Activated effector memory CD4-positive, alpha-beta T cell treated with anti-CD3 and anti-CD28 coated beads, Interleukin-2, amount 50 U/mL, for 16 hours (primary cell): ENCODE measurements at places on chromosomes 16 and 17.

DNA sequence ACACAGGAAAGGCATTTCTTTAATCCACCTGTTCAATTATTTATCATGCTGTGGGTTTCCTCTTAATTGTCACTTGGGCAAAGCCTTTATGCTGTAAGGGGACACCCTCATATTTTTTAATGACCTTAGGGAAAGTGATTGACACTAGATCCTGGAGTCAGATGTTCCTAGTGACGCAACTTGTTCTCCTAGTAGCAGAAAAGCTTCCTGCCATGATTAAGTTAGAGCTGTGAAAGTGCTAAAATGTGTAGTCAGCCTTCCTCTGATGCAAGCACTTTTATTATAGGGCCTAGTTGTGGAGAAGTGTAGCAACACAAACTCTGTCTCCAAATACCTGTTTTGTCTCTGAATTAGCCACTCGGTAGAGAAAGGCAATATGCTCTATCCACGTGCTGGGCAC lies 12.3 kb downstream of the TMEM100 start:
- DNase-seq: no peak

GRCh38 chr16:50323335-50324011 lies 45.3 kb downstream of the BRD7 start:
- DNase-seq: peak; percentile 59

- DNase-seq: no peak
Measured at GRCh38 chr16:2470603-2471015, 488 bp upstream of the NTN3 start.

GRCh38 chr16:13435873-13436474 lies 484.0 kb upstream of the ERCC4 start:
- no peak for DNase-seq

DNA sequence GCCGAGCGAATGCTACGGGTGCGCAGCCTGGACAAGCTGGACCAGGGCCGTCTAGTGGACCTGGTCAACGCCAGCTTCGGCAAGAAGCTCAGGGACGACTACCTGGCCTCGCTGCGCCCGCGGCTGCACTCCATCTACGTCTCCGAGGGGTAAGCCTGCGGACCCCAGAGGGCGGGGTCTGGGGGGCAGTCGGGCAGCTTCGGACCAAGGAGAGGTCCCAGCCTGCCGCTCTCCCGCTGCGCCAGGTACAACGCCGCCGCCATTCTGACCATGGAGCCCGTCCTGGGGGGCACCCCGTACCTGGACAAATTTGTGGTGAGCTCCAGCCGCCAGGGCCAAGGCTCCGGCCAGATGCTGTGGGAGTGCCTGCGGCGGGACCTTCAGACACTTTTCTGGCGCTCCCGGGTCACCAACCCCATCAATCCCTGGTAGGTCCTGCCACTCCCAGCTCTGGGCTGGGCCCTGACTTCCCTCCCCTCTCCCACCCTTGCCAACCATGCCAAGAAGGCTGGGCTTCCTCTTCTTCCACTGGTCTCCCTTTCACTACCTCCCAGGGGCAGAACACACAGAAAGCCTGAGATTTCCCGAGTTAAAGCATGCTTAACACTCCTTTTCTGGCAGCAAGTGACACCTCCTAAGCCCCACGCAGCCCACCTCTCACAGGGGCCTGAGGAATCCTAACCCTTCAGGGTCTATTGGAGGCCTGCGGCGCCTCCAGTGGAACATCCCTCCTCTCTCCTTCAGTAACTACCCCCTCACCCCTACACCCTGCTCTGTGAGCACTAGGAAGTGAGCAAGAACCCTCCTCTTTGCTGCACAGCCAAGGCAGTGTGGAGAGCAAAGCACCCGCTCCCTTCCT lies 3.2 kb downstream of the NAGS start:
- DNase-seq: no peak

GRCh38 chr17:81153340-81153803 lies 11.9 kb upstream of the PVALEF start:
- no peak for DNase-seq

GRCh38 chr17:54967621-54968261 lies 713 bp downstream of the COX11 start:
- no peak for DNase-seq

GRCh38 chr16:30005341-30006094 lies 5.3 kb downstream of the DOC2A start:
- DNase-seq: peak; percentile 73

DNA sequence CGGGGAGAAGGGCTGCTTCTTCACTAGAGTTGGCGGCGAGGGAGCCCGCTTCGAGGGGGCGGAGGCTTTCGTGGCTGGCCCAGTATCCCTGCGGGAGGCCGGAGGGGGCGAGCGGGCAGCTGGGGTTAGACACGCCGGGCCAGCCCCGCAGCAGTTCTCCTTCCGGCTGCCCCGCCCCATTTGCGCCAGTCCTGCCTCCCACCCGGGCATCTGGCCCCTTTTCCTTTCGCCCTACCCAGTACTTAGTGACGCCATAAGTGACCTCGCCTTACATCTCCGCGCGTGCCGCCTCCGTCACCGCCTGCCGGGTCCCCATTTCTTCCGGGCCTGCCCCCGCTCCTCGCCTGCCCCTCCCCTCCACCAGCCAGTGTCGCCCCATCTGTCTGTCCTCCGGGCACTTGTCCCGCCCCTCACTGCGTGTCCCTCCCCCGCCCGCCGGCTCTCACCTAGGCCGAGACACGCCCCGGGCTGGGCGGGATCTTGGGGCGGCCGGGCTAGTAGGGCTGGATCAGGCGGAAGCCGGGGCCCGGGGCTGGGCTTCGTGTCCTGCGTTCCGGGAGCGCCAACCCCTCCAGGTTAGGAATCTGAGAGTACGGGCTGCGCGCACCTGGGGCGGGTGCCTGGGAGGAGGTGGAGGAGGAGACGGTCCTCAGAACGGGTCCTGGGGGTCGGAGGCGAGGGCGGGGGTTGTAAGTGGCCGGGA lies 14.3 kb downstream of the SPATA32 start:
- DNase-seq: peak; percentile 99

GRCh38 chr16:82801361-82801760 lies 174.6 kb downstream of the CDH13 start:
- no peak for DNase-seq

GRCh38 chr17:66143657-66144282 lies 48.2 kb downstream of the CEP112 start:
- no peak for DNase-seq

DNA sequence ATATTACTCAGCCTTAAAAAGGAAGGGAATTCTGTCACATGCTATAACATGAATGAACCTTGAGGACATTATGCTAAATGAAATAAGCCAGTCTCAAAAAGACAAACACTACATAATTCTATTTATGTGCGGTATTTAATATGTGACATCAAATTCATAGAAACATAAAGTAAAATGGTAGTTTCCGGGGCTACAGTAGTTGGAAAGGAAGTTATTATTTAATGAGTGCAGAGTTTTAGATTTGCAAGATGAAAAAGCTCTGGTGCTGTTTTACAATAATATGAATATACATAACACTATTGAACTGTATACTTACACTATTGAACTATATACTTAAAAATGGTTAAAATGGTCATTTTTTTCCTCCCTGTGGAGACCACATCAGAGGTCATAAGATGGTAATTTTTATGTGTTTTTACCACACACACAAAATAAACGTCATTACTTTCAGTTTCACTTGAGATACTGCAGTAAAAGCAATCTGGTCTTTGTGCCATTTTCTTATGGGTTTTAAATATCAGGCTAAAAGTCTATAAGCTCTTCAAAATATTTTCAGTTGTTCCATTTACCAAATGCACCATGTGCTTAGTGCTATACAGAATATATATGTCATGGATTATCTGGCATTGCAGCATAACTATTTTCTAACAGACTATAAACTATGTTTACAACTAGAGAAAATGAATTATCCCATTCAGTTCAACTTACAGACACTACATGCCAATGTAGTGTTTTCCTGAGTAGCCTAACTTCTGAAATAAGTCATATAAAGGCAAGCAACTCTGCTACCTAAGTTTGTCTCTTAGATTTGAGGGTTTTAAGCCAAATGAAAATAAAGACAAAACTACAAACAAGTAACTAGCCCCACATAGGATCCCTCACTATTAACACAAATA lies 90.9 kb downstream of the SPAG9 start:
- DNase-seq: no peak

DNA sequence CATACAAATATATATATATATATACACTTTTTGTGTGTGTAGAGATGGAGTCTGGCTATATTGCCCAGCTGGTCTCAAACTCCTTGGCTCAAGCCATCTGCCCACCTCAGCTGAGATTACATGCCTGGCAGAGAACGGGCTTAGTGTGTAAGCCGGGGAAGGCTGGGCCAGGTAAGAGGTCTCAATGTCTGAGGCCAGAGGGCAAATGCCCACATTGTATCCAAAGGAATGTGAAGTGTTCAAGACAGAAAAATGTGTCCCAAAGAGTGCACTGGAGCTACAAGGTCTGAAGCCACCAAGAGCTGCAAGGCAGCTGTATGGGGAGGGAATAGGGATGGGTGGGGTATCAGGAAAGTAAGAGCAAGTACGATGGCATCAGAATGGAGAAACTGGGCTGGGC lies 8.8 kb downstream of the CD2BP2 start:
- no peak for DNase-seq

- DNase-seq: no peak
Measured at GRCh38 chr17:54694287-54694887, 206.3 kb upstream of the TOM1L1 start.

GRCh38 chr17:18309202-18309601 lies 5.6 kb downstream of the TOP3A start:
- no peak for DNase-seq

GRCh38 chr17:48123111-48123510 lies 15.5 kb downstream of the SNX11 start:
- DNase-seq: no peak

- DNase-seq: no peak
Measured at GRCh38 chr16:76577003-76577402, 299.8 kb downstream of the CNTNAP4 start.

DNA sequence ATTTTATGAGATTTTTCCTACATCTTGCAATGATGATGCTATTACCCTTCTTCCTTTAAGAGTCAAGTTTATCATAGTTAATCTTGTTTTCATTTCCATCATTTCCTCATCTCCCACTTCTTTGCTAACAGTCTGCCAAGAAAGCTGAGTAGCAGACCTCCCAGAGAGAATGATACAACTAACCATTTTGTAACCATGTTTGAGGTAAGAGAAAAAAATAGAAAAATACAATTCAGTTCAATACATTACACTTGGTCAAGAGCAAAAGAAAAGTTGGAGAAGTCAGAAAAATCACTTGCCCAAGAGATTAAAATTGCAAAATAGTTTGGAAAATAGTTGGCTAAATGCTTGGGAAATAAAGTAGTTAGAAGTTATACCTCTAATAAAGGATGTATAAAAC lies 154.4 kb downstream of the ABCA8 start:
- no peak for DNase-seq

- DNase-seq: peak; percentile 82
Measured at GRCh38 chr16:50671644-50672260, 9.4 kb downstream of the SNX20 start.

DNA sequence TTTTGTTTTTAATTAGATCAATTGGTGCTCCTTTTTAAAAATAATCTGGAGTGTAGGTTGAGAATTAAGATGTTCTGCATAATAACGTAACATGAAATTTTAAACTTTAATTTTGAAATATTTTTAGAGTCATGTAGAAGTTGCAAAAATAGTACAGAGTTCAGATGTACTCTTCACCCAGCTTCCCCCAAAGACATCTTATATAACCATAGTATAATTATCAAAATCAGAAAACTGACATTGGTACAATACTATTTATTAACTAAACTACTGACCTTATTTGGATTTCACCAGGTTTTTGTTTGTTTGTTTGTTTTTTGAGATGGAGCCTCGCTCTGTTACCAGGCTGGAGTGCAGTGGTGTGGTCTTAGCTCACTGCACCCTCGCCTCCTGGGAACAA lies 76.9 kb downstream of the PPM1E start:
- DNase-seq: no peak

- DNase-seq: no peak
Measured at GRCh38 chr16:85286066-85286831, 174.0 kb upstream of the CIBAR2 start.

DNA sequence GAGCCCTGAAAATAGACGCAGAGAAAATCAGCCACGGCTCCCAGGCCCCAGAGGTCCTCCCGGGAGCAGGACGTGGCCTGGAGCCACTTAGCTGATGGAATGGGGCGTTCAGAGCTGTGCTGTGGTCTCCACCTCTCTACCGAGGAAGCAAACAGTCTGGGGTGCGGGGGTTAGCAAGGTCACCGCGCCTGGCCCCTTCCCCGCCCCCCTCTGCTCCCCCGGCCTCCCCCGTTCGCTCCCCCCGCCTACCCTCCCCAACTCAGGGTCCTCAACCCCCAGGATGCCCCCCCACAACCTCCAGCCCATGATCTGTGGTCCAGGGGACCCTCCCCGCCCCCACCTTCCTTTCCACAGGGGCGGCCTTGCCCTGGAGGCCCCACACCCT lies 20.6 kb upstream of the C1QTNF8 start:
- no peak for DNase-seq

- DNase-seq: no peak
Measured at GRCh38 chr16:82040296-82040695, 5.2 kb downstream of the HSD17B2 start.

- no peak for DNase-seq
Measured at GRCh38 chr17:62916684-62917571, 49.1 kb upstream of the TANC2 start.

- no peak for DNase-seq
Measured at GRCh38 chr17:47295037-47295873, 28.5 kb upstream of the EFCAB13 start.

- no peak for DNase-seq
Measured at GRCh38 chr17:8913879-8914278, 46.4 kb upstream of the PIK3R6 start.

DNA sequence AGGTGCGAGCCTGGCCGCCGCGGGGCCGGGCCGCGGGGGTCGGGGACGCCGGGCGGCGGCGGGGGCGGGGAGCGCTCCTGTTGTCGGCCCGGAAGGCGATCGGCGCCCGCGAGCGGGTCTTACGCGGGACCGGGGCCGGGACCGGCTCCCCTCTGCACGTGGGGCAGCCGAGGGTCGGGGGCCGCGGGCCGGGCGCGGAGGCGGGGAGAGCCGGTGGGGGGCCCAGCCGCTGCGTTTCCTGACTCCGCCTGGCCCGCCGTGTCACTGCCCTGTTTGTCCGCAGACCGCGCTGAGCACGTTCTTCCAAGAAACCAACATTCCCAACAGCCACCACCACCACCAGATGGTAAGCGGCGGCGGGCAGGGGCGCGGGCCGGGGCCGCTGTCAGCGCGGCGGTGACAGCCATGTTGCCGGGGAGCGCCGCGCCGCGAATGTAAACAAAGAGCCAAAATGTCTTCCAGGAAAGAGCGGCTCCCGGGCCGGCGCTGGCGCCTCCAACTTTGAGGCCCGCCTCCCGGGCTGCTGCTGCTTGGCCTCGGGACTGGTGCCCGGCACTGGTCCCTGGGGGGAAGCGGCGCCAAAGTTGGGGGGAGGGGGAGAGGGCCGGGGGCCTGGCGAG lies 586 bp downstream of the UBALD2 start:
- DNase-seq: peak; percentile 87

- DNase-seq: peak; percentile 61
Measured at GRCh38 chr17:80779336-80779735, 212.3 kb upstream of the CHMP6 start.
